ENCODE measurements at places on chromosomes 1 and 21.

DNA sequence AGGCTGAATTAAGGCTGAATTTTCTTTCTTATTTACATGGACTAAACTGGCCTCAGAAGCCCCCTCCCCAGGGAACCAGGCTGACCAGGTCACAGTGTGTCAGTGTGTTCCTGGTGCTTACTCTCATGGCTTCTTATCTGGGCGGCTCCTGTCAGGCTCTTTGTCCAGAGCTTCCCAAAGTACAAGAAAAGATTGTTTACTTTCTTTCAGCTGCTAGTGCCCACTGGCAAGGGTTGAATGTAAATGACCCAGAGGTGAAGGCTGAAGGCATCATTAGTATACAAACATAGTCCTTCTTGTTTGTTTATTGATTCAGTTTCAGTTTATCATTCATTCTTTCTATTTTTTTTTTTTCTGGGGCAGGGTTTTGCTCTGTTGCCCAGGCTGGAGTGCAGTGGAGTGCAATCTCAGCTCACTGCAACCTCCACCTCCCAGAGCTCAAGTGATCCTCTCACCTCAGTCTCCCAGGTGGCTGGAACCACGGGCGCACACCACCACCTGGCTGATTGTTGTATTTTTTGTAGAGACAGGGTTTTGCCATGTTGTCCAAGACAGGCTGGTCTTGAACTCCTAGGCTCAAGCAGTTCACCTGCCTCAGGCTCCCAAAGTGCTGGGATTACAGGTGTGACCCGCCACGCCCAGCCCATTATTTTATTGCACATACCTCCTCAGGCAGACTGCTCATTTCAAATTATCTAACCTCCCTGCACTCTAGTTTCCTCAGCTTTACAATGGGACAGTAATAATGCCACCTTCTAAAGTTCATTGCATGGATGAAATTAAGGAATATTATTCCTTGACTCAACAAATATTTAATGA is 9.8 kb upstream of the KDM4A start:
- DNase-seq: no peak

DNA sequence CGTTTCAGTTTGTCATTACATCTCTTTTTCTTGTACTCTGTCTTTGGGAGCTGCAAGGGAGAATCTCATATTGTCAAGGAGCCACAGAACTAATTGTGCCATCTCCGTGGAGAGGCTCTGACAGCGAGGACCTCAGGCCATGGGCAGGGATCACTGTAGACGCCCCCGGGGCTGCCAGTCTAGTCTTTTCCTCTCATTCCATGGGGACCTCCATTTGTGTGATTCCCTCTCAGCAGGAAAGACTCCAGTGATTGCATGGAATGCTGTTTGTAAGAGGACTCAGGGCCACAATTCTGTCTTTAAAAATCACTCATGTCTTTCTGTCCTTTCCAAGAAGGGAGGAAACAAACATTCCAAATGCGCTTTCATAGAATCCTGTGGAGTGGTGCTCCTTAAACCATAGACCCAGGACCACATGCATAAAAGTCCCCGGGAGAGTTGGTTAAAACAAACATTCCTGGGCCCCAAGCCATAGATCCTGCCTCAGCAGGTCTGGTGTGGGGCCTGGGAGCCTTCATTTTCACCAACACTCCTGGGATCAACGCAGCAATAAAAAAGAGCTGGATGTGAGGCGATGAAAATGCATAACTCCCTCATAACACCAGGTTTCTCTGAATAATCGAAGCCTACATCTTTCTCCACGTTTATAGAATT is 104.5 kb downstream of the ZP4 start:
- DNase-seq: no peak

DNA sequence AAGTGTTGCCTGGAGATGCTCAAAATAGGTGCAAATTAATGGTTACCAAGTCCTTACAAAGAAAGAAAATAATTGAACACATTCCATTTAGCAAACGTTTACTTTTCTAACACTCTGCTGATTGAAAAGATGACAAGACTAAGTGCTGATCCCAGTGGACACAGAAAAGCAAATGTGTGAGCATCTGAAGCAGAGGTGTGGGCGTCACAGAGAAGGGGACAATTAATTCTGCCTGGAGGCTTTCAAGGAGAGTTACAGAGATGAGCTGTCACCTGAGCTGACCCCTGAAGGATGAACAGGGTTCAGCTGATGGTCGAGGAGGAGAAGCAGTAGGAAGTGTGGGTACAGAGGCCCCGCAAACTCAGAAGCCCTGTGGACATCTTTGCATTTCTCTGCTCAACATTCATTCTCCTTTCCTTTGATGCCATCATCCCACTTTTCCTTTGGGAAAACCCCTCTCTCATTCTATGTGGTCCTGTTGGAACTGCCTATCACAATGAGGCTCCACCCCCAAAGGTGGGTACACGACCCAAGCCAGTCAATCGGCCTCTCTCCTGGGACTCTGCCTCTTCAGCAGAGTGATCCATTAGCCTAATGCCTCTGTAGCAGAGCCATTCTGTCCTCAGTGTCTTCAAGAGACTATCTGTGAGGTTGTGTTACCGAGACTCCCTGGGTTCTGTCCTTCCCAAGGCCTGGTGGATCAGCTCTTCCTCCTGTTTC is 17.2 kb upstream of the PLA2G2E start:
- no peak for DNase-seq

GRCh38 chr1:155018617-155019348 is 14.8 kb downstream of the DCST2 start:
- DNase-seq: no peak

DNA sequence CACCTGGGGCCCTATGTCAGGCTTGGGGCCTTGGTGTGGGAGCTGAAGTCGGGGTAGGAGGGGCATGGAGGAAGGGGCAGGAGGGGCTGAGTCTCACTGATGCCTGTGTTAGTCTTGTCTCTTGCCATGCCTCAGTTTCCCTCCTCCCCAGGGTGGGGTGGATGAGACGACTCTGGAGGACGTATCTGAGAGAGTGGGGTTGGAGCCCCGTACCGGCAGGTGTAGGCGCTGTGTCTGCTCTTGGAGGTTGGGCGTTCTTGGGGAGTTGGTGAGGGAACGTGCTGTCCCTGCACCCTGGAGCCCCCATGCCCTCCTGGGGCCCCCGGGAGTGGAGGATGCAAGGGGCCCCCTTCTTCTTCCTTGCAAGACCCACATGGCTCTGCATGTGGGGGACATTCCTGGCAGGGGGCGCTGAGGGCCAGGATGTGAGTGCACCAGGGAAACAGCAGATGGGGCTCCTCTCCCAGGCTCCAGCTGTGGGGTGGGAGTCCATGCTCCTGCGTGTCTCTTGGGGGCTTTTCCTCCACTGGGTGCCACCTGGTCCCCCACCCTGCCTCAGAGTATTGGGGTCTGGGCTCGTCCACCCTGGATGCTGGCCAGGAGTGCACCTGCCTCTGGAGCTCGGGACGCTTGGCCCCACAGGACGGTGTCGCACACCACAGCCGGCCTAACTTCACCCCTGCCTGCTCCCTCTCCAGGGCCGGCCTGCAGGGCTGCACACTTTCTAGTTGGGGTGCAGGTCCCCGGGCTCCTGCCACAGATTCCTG is 1.4 kb upstream of the TNFRSF14 start:
- DNase-seq: no peak

- DNase-seq: no peak
These were observed 15.9 kb downstream of the WNT3A start for GRCh38 chr1:228022571-228023293.

DNA sequence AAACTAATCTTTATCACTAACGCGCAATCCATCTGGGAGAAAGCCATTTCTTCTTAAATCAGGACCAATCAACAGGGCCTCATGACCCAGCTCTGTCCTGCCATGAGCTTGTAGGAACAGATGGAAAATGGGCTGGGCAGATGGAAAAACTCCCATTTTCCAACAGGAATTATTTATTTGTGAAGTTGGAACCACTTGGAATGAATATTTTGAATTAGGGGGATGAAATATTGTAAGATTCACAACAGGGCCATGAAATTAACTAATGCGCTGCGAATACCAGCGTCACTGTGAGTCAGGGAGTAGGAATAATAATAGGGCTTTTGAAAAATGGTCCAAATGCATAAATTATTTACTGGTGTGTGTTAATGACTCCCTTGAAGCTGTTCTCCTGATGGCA is 53.1 kb upstream of the CYP2J2 start:
- no peak for DNase-seq

- DNase-seq: no peak
These were observed 72.6 kb downstream of the MDM4 start for GRCh38 chr1:204588826-204589225.

All from activated CD8-positive, alpha-beta memory T cell treated with anti-CD3 and anti-CD28 coated beads for 1 hour (primary cell).